Caco-2 (cell line): ENCODE measurements at places on chromosomes 11 and 22. TPM values are rescaled to one million over a fixed set of nuclear protein-coding genes. Genes with fewer than 3 reads are reported as not detected.

GRCh38 chr11:74444173-74444826, 23.0 kb downstream of the KCNE3 start:
- no peak for DNase-seq

DNA sequence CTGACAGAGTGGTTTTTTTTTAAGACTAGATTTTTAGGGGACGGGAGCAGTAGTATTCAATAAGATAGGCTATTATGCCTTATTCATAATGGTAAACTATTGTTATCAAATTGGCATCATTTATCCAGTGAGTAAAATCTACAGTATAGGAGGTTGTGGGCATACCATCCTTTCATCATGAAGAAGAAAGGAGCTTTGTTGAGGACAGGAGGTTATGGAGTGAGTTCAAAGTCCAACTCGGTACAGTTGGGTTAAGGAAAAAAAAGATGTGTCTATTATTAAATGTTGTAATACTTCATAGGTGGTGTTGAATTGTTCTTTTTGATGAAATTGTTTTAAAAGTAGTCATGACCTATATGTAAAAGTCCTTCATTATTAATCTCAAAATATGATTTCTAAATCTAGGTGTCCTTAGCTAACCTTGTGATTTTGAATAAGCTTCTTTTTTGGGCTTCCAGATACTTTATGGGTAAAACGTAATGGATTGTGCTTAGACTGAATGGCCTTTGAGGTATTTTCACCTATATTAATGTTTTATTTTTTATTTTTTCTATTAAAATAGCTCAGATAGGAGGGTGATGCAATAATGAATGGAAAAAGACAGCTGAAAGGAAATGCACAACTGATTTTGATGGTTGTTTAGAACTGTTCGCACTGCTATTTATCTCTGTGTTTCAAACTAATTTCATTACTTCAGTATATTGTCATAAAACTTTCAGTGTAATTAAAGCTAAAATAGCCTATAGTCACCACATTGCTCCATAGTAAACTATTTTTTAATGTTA, 15.3 kb upstream of the CNTF start:
- DNase-seq: no peak

GRCh38 chr22:43238526-43239006, 51.6 kb upstream of the TTLL12 start:
- DNase-seq: no peak

GRCh38 chr11:13207665-13208594, 69.7 kb upstream of the BMAL1 start:
- DNase-seq: peak; percentile 40

GRCh38 chr11:16896729-16897469, 117.3 kb downstream of the PLEKHA7 start:
- no peak for DNase-seq

- no peak for DNase-seq
Measured at GRCh38 chr11:9852465-9852864, 188.6 kb downstream of the SWAP70 start.

- DNase-seq: no peak
Measured at GRCh38 chr11:23236826-23237555, 376.7 kb upstream of the CCDC179 start.

- no peak for DNase-seq
Measured at GRCh38 chr22:38289583-38290082, 16.8 kb upstream of the TMEM184B start.

GRCh38 chr11:126756421-126756820, 244.1 kb downstream of the KIRREL3 start:
- DNase-seq: no peak

DNA sequence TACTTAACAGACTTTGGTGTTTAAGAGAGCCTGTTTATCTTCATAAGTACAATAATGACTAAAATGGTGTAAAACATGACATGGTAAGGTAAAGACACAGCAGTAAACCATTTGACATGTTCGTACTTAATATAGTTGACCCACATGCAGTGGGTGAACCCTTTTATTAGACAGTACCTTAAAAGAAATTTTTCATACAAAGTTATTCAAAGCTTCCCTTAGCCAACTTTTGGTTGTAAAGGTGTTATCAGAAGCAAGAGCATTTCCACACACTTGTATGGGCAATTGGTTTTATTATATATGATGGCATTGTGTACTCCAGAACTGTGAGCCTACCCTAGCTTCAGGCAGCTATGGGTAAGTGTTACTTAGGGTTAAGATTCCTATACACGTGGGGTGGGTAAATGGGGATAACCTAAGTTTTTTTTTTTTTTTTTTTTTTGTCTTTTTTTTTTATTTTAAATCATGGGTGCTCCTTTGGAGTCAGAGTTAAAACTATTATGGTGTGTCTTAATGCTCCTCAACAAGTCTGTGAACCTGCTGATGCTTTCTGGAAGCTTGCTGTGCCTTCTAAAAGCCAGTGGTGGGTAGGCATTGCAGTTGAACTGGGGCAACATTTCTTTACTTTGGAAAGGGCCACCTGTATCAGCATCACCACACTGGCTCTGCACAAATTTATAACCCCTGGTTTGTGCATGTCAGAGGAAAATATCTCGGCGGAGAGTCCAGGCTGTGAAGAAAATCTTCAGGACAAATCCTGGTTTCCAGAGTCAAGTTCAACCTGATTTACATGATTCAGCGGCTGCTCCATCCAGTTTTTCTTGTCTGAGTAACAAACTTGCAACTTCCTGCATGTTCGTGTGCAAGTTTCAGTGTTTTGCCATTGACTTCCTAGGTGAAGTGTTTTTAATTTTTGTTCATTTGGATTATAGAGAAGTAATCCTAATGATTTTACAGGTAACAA, 3.3 kb downstream of the PCF11 start:
- peak; percentile 37 for DNase-seq

- DNase-seq: no peak
Measured at GRCh38 chr11:18757811-18758210, 31.8 kb upstream of the IGSF22 start.

- DNase-seq: peak; percentile 71
Measured at GRCh38 chr11:10858439-10859325, 829 bp upstream of the ZBED5 start.

DNA sequence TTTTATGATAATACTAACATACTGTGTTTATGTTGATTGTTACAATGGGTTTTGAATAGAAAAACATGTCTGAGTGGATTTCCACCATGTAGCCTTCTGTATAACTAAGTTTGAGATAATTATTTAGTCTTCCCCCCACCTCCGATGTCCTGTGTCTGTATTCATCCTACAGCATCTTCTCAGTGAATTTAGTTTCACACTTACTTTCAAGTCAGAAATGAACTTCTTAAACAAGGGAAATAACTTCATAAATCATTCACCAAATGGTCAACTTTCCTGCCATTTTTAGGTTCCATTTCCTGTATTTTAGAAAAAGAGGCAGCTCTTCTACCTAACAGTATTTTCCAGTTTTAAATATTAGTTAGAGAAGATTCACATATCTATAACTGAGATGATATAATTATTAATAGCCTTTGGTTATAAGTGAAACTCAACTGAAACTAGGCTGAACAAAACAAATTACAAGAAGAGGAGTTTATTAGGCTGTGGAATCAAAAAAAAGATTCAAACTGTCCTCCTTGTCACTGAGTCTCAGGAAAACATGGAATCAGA, 3.5 kb downstream of the OR51B5 start:
- DNase-seq: no peak

DNA sequence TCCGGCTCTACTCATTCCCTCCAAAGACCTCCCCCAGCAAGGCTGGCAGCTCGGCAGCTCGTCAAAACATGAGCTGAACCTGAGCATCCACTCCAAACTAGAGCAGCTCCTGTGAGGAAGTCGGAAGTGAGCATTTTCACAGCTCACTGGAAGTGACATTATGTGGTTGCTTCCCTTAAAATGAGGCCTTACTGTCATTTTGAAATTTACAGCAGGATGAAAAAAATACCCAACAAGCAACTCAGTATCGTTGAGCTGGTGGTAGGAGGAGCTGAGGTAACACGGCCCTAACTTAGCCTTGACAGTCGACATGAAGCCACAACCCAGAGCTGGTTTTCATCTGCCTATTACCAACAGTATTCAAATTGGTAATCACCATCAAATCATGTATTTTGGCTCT, 38.0 kb upstream of the ARFGAP3 start:
- DNase-seq: no peak

- DNase-seq: peak; percentile 8
Measured at GRCh38 chr11:105719073-105719822, 109.4 kb downstream of the GRIA4 start.

GRCh38 chr22:37330200-37331033, 48.1 kb downstream of the CYTH4 start:
- DNase-seq: peak; percentile 82

- no peak for DNase-seq
Measured at GRCh38 chr11:79108851-79109250, 332.0 kb downstream of the TENM4 start.

DNA sequence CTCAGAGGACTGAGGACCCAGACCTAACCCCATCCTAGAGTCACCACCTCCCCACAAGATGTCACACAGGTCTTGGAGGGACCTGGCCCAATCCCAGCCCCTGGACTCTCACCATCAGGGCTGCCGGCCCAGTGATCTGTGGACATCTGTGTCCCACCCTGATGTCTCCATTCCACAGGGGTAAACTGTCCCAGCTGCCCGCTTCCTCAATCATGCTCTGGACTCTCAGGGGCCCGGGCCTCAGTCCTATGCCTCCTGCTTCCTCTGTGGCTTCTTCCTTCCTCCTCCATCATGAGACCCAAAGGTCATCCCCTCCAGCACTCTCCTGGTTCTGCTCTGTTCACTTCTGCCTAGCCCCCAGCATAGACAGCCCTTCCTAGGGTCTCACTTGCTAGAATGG, 32.2 kb downstream of the ARAP1 start:
- DNase-seq: no peak

- no peak for DNase-seq
Measured at GRCh38 chr11:64867748-64868462, 10.5 kb downstream of the EHD1 start.

DNA sequence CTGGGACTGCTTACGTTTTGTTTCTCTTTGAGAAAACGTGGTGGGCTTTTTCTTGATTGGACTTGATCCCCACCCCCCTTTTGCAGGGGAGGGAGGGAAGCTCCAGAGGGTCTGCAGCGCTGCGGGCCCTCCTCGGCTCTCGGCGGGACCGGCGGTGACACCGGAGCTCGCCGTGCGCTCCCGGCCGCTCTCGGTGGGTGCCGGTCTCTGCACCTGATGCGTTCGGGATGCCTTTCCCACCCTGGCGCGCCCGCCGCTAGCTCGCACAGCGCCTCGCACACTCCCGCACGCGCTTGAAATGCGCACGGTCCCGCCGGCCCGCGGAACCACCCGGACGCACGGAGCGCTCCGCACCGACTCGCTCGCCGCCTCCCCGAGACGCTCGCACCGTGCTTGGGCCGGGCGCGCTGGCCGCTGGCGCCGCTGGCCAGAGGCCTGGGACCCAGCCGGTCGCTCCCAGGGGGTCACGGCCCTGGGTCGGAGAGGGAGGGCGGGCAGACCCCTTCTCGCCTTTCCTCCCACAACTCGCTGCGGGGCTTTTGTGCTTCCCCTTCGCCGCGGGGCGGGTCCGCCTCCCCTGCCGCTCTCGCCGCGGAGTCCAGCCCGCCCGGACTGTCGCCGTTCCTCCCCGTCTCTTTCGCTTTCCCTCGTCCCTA, 1.0 kb downstream of the ZBTB16 start:
- DNase-seq: peak; percentile 70

GRCh38 chr11:73376803-73377629, 817 bp downstream of the RELT start:
- no peak for DNase-seq

- no peak for DNase-seq
Measured at GRCh38 chr11:63761931-63762653, 6.5 kb downstream of the ZFTA start.

GRCh38 chr11:114140826-114141225, 81.3 kb downstream of the ZBTB16 start:
- no peak for DNase-seq

DNA sequence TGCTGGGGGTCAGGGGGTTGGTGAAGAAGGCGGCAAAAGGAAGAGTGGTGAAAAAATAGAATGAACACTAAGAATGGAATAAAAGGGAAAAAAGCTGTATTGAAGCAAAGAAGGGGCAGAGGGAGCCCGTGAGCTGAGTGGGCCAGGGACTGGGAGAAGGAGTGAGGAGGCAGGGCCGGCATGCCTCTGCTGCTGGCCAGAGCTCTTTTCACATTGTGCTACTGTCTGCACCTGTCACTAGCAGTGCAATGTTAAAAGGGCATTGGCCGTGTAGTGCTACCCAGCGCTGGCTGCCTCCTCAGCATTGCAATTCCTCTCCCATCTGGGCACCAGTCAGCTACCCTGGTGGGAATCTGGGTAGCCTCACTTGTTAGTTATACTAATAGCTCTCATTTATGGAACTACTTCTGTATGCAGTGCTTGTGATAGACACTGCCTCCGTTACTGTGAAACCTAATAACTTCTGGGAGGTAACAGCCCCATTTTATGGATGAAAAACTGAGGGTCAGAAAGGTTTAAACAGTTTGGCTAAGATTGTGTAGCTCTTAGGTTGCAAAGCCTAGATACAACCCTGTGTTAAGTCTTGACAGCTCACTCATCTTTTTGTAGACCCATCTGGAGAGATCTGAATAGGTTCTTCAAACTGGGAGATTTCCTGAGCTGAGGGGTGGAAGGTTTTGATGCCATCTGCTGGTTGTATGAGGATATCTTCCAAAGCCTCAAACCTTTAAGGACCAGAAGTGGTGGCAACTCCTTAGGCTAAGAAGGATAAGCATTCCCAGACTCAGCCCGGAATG, 8.5 kb downstream of the YPEL4 start:
- peak; percentile 59 for DNase-seq

GRCh38 chr11:95668131-95668530, 121.5 kb downstream of the FAM76B start:
- no peak for DNase-seq

The SHISA8 gene
- 1.4 and 2.2 TPM in 2 replicates for total RNA-seq

The OR2AT4 gene
- total RNA-seq: not detected in 2 replicates

The SPI1 gene
- not detected in 2 replicates for total RNA-seq

The FBLN1 gene
- total RNA-seq: 510 and 519 TPM in 2 replicates

The MRPL48 gene
- total RNA-seq: 111 and 113 TPM in 2 replicates

The RGL4 gene
- not detected in 2 replicates for total RNA-seq

The HTR3A gene
- total RNA-seq: not detected in 2 replicates

The UPK3A gene
- total RNA-seq: 1.9 and 2.0 TPM in 2 replicates

The MUC5AC gene
- 0.25 and 0.28 TPM in 2 replicates for total RNA-seq

The MMP1 gene
- 15.7 and 37.6 TPM in 2 replicates for total RNA-seq

The FADS2 gene
- total RNA-seq: 30.6 and 36.3 TPM in 2 replicates

The MS4A4E gene
- not detected in 2 replicates for total RNA-seq

The CCDC188 gene
- not detected in 2 replicates for total RNA-seq

The SH3BP1 gene
- 19.8 and 20.7 TPM in 2 replicates for total RNA-seq

The OR4D5 gene
- not detected in 2 replicates for total RNA-seq
